ENCODE measurements at places on chromosomes 11 and 22.

GRCh38 chr11:1778141-1778911 lies 14.6 kb upstream of the CTSD start:
- no peak for DNase-seq

DNA sequence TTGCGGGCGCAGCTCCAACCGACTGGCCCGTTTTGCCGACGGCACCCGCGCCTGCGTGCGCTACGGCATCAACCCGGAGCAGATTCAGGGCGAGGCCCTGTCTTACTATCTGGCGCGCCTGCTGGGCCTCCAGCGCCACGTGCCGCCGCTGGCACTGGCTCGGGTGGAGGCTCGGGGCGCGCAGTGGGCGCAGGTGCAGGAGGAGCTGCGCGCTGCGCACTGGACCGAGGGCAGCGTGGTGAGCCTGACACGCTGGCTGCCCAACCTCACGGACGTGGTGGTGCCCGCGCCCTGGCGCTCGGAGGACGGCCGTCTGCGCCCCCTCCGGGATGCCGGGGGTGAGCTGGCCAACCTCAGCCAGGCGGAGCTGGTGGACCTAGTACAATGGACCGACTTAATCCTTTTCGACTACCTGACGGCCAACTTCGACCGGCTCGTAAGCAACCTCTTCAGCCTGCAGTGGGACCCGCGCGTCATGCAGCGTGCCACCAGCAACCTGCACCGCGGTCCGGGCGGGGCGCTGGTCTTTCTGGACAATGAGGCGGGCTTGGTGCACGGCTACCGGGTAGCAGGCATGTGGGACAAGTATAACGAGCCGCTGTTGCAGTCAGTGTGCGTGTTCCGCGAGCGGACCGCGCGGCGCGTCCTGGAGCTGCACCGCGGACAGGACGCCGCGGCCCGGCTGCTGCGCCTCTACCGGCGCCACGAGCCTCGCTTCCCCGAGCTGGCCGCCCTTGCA lies 1.0 kb downstream of the FJX1 start:
- DNase-seq, result peak; percentile 85

DNA sequence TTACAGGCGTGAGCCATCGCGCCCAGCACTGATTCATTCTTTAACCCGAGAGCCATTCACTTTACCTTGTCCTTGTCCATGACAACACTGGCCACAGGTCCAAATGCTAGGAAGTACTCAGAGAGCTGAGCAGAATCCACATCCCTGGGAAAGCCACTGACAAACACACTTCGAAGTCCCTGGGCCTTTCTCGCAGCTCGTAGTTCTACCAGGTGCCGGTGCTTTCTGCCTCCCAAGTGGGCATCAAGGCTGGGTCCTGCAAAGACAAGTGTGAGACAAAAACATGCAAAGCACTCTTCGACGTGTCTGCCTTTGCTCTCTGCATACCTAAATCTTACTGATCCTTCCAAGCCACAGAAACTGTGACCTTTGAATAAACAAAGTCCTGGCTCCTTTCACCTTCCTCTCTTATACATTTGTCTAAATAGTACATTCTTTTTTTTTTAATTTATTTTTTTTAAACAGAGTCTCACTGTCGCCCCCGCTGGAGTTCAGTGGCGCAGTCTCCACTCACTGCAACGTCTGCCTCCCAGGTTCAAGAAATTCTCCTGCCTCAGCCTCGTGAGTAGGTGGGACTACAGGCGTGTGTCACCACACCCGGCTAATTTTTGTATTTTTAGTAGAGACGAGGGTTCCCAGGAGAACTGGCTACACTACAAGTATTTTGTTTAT lies 2.2 kb downstream of the TUT1 start:
- no peak for DNase-seq

GRCh38 chr11:95593111-95593510 lies 196.5 kb downstream of the FAM76B start:
- DNase-seq, result no peak

GRCh38 chr22:21448627-21449416 lies 18.4 kb upstream of the TMEM191C start:
- peak; percentile 68 for DNase-seq

DNA sequence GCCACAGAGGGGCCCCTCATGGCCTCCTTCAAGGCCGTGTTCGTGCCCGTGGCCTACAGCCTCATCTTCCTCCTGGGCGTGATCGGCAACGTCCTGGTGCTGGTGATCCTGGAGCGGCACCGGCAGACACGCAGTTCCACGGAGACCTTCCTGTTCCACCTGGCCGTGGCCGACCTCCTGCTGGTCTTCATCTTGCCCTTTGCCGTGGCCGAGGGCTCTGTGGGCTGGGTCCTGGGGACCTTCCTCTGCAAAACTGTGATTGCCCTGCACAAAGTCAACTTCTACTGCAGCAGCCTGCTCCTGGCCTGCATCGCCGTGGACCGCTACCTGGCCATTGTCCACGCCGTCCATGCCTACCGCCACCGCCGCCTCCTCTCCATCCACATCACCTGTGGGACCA lies 10.0 kb downstream of the CXCR5 start:
- DNase-seq, result no peak

- DNase-seq, result peak; percentile 38
Measured at GRCh38 chr22:49561976-49562375, 265.7 kb downstream of the BRD1 start.

DNA sequence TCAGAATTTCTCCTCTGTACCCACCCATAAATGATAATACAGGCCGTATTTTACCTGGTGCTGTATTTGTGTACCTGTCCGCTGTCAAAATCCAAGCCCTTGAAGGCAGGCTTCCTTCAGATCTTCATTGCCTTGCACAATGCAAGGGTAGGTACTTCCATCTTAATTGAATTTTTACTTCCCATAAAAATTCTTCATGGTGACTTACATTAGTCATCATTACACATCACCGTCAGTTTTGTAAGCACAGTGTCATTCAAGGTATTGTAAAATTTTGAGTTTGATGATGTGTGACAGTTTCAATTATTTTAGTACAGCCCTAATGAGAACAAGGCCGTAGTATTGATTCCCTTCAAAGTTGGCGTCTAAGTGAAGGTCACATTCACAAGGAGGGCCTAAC lies 770 bp upstream of the TSG101 start:
- no peak for DNase-seq

DNA sequence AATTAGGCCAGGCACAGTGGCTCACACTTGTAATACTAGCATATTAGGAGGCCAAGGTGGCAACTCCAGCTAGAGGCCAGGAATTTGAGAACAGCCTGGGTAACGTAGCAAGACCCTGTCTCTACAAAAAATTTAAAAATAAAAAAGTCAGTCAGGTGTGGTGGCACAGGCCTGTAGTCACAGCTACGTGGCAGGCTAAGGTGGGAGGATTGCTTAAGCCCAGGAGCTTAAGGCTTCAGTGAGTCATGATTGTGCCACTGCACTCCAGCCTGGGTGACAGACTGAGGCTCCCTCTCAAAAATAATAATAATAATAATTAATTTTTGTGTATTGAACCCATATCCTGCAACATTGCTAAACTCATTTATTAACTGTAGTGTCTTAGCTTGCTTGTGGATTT lies 15.3 kb upstream of the TRIM29 start:
- DNase-seq, result no peak

DNA sequence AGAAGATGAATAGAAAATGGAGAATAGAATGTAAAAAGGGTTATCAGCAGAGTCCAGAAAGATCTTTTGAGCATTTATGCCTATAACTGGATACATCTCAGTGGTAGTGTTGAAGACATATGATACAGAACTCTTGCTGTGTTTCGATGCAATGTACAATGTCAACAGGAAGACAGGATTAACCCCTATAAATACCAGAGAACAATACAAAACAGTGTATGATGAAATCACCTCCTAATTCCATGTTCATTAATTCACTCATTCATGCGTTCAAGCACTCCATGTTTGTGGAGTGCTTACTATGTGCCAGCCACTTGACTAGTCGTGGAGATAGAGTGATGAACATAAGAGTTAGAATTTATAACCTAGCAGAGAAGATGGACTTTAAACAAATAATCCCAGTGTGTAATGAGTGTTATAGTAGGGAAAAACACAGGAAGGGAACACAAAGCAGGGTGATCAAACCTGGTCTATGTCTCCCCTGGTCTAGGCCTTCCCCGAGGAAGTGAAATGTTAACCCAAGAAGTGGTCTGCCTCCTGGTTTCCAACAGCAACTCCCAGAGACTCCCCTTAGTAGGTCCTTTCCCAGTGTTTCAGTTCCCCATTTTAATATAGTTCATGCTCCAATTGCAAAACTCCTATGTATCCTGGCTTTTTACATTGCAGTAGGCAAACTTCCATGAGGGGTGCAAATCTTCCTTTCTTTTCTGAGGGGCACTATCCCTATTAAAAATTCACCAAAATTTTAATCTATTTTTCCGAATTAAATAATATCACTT lies 9.1 kb upstream of the SESN3 start:
- no peak for DNase-seq

DNA sequence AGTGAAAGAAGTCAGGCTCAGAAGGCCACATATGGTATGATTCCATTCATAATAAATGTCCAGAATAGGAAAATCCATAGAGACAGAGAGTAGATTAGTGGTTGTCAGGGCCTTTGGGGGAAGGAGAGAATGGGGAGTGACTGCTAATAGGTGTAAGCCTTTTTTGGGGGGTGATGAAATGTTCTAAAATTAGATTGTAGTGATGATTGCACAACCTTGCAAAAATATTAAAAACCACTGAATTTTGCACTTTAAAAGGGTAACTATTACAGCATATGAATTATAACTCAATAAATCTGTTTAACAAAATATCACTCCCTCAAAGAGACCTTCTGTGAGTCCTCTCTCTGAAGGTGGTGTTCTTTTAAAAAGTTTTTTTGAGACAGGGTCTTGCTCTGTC lies 72.3 kb upstream of the GRK3 start:
- DNase-seq, result no peak

GRCh38 chr11:130721736-130722135 lies 194.5 kb downstream of the SNX19 start:
- DNase-seq, result peak; percentile 15

GRCh38 chr11:111585371-111585770 lies 16.9 kb upstream of the SIK2 start:
- no peak for DNase-seq

DNA sequence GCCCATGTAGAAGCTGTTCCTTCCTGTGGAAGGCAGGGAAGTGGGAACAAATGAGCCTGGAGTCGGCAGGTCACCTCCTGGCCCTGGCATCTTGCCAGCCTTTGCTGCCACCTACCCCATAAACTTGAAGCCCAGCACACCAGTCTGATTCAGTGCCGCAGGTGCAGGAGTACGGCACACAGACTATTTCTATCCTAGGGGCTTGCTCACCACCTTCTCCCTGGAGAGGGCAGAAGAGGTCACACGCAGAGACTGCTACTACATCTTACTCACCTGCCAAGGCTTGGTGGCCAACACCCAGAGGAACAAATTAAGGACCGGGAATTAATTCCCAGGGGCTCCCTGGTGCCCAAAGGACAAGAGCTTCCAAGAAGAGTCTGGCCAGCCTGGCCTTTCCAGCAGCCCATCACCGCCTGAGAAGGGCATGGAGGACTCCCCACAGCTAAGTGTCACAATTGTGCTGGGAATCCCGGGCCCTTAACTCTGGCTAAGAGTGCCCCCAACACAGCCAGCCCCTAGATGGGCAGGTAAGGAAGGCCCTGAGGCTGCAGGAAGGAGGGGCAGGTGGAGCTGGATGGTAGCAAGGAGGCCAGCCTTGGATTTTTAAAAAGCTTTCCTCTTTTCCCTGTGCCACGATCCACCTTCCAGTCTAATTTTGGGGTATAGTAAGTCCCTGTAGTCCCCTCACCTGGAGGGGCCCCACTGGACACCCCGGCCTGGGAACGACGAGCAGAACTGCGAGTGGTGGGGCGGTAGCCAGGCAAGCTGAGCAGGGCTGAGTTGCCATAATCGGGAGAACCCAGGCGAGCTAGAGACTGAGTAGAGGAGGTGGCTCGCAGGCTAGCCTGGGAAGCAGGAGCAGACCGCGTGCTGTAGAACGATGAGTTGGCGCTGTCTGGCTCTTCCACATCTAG lies 6.9 kb downstream of the IL18BP start:
- DNase-seq, result no peak

DNA sequence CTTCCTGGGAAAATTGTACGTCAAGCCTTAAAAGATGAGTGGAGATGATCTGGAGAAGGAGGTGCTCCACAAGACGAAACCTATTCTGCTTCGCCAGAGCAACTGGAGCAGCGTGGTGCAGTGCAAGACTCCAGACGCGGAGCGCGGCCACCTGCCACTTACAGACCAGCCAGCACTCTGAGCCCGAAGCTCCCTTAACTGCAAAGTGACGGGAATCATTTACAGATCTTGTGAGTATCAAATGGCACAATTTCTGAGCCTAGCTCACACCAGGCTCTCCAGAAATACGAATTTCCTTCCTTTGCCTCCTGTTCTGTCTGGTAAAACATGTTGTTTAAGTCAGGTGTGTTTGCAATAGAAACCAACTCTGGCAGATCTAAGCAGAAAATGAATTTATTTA lies 369.3 kb downstream of the CADM1 start:
- DNase-seq, result no peak

- no peak for DNase-seq
Measured at GRCh38 chr11:120554766-120555432, 43.4 kb downstream of the GRIK4 start.

- peak; percentile 36 for DNase-seq
Measured at GRCh38 chr11:119479685-119480275, 56.8 kb upstream of the THY1 start.

DNA sequence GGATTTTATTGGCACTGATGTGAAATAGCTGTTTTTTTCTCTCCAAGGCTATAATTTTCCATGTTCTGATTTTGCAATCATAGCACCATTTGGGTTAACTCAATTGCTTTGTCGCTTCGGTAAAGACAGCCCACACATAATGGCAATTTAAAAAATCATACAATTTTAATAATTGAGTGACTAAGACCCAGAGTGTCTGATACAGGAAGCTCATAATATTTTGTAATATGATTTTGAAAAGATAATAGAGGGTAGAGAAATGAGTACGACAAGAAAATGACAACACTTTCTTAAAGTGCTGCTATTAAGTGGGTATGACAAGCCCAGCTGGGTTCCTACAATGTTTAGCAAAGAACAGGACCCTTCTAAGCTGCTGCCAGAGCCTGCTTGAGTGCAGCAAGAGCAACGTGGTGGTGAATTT lies 439.1 kb downstream of the METTL15 start:
- DNase-seq, result no peak

DNA sequence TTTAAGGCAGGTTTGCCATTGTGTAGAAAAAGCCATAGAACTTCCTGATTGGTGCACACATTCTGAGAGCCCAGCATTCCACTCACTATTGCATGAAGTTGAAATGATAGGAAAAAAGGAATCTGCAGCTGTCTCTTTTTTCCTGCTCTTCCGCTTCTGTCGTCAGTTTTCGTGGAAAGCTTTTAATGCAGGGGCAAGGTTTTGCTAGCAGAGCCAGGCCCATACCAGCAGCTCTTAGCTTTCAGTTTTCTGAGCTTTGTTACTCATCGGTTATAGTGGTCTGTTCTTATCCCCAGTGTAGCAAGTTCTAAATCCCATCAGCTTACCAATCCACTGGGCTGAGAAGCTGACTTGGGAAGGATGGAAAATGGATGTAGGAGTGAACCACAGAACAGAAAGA lies 162.9 kb upstream of the TTC12 start:
- no peak for DNase-seq

GRCh38 chr22:21802056-21802455 lies 65.4 kb downstream of the MAPK1 start:
- no peak for DNase-seq
